GM12878 (cell line): ENCODE measurements at places on chromosomes 6 and 20. TPM values are rescaled to one million over a fixed set of nuclear protein-coding genes. Genes with fewer than 3 reads are reported as not detected.

GRCh38 chr6:25054469-25054868 is 118.7 kb upstream of the RIPOR2 start:
- H3K27me3 ChIP-seq, result no peaks in the 10 kb centered on the region
- H3K36me3 ChIP-seq, result no peaks in the 10 kb centered on the region
- H3K4me1 ChIP-seq, result peaks cover 26% of the 10 kb centered on the region
- peak overlapping the region; percentile 41 for H3K27ac ChIP-seq
- no peak for DNase-seq

TGM3 gene
- not detected in 2 replicates for total RNA-seq

- H3K27ac ChIP-seq, result no peak overlapping the region
- no peaks in the 10 kb centered on the region for H3K27me3 ChIP-seq
- H3K4me1 ChIP-seq, result no peaks in the 10 kb centered on the region
- H3K36me3 ChIP-seq, result no peaks in the 10 kb centered on the region
These were observed 73.4 kb upstream of the HTR1B start for GRCh38 chr6:77536701-77537100.

OR12D3 gene
- total RNA-seq, result not detected in 2 replicates

DNA sequence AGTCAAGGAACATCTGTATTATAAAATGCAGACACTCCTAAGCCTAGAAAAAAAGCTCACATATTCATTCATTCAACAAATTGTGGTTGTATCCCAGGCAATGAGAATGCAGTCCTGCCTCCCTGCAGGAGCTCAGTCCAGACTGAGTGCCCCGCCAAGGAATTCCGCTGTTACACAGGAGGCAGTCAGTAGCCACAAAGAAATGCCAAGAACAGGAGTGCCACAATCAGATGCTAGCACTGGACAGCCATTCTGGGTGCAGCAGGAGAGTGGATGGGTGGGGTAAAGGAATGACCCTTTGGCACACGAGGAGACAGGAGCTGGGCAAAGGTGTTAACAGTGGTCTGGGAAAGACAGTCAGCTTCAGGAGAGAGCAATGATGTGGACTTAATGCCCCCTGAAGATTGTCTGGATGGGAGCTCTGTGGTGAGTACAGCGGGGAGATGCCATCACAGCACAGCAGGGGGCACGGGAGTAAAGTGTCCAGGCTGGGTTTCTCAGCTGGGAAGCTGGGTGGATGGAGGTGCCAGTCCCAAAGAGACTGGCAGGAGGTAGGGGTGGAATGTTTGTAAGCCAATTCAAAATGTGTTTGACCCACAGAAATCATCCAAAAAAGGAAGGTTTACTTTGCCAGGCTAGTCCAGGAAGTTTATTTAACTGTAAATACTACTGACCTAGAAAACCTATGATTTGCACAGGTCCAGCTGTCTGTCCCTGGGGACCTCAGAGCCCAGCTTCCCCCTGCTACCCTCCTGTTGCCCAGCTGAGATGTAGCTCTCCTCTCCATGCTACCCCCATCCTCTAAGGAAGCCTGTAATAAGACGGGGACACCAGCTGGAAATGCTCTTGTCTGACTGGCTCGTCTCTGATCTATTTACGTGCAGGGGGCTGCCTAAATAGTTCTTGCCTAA is 84.1 kb downstream of the SLC23A2 start:
- no peaks in the 10 kb centered on the region for H3K27me3 ChIP-seq
- H3K4me3 ChIP-seq, result no peak overlapping the region
- peaks cover 2% of the 10 kb centered on the region; the same call in 1 of the 2 replicates for H3K36me3 ChIP-seq
- H3K27ac ChIP-seq, result no peak overlapping the region

DNA sequence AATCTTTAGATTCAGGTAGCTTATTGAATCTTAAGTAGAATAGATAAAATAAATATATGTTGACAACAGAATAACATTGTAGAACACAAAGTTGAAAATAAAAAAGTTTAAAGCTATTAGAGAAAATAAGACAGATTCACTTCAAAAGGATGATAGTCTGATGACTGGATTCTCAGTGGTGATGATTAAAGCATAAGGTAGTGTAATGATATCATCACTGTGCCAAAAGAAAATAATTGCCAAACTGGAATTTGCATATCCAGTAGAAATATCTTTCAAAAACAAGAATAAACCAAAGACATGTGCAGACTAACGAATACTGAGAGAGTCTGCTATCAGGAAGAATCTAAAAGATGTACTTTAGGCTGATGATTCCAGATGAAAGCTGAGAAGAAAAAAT is 30.2 kb downstream of the ENPP1 start:
- H3K36me3 ChIP-seq, result no peaks in the 10 kb centered on the region
- no peak overlapping the region for H3K4me3 ChIP-seq
- H3K27ac ChIP-seq, result no peak overlapping the region
- H3K27me3 ChIP-seq, result no peaks in the 10 kb centered on the region; the same call in 1 of the 2 replicates
- no peaks in the 10 kb centered on the region for H3K4me1 ChIP-seq
- DNase-seq, result no peak

CRISP2 gene
- total RNA-seq, result not detected in 2 replicates

RNF144B gene
- total RNA-seq, result 0.18 and 0.58 TPM in 2 replicates

GRCh38 chr20:19835533-19836222 is 77.6 kb downstream of the RIN2 start:
- no peaks in the 10 kb centered on the region; the same call in 1 of the 2 replicates for H3K4me1 ChIP-seq
- no peak for DNase-seq
- no peak overlapping the region for H3K27ac ChIP-seq
- no peaks in the 10 kb centered on the region for H3K36me3 ChIP-seq

DNA sequence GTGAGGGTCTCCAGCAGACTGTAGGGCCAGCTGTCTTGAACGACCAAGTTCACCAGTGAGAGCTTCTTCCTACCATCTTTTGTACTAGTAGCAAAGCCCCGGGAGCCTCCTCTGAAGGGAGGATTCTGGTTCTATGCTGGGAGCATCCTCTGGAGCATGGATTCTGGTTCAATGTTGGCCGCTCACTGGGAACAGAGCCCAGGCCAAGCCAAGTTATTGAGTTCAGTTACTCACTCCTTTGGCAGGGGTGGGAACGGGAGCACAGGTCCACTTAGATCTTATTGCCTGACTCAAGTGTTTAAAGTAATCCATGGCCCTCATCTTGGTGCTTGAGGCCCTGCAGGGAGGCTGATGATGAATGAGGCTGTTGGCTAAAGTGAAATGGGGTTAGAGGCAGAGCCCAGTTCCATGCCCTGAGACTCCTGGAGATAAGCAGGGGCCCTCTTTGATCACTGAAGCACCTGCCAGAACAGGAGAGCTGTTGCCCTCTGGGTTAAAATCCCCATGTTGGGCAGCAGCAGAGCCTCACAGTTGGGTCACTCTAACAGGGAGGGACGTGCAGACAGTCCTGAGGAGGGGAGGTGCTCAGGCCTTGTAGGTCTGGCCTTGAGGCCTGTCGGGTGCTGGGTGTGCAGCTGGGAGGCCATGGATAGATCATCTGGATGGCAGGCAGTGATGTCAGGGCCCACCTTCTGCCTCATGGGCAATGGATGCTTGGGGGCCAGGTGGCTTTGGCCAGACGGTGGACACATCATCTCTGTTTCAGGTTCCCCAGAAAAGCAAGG is 98.3 kb upstream of the SYNDIG1 start:
- no peak for DNase-seq
- no peaks in the 10 kb centered on the region for H3K36me3 ChIP-seq
- no peak overlapping the region for H3K27ac ChIP-seq
- no peaks in the 10 kb centered on the region for H3K4me1 ChIP-seq

PGC gene
- total RNA-seq, result 0.26 and 1.2 TPM in 2 replicates

GRCh38 chr6:14440940-14441781 is 323.6 kb downstream of the CD83 start:
- no peaks in the 10 kb centered on the region for H3K4me1 ChIP-seq
- no peaks in the 10 kb centered on the region for H3K27me3 ChIP-seq
- no peak for DNase-seq
- no peak overlapping the region for H3K27ac ChIP-seq
- H3K36me3 ChIP-seq, result no peaks in the 10 kb centered on the region
- no peak overlapping the region for H3K4me3 ChIP-seq

DNA sequence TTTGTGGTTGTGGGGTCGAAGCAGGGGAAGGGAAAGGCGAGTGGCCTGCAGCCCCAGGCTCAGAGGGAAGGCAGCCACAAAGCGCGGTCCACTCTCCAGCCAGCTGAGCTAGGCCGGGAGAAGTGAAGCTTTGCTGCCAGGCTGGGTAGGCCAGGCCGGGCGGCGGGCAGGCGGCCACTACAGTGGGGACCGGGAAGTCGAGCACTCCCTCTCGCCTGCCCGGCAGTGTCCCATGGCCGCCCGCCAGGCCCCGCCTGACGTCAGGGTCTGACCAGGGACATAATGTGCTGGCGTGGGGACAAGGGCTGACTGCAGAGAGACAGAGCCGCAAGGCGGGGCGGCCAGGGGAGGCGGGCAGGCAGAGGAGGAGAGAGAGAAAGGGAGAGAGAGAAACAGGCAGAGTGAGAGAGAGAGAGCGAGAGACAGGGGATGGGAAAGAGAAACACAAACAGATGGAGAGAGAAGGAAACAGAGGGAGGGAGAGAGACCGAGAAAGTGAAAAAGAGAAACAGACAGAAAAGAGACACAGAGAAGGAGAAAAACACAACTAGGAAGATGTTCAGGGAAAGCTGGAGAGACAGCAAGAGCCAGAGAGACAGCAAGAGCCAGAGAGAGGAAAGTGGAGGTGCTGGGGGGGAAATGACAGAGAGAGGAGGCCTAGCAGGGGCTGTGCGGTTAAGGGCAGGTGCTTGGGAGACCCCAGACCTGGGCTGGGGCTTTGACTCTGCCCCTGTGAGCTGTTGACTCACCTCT is 94.5 kb upstream of the PTPN1 start:
- no peak for DNase-seq
- H3K27me3 ChIP-seq, result no peaks in the 10 kb centered on the region; the same call in 1 of the 2 replicates
- H3K36me3 ChIP-seq, result no peaks in the 10 kb centered on the region
- H3K4me3 ChIP-seq, result no peak overlapping the region
- no peak overlapping the region for H3K27ac ChIP-seq
